Muscle of arm (tissue), 14 donors: ENCODE measurements at places on chromosomes 7 and 10. TPM values are rescaled to one million over a fixed set of nuclear protein-coding genes. Genes with fewer than 3 reads are reported as not detected.

DNA sequence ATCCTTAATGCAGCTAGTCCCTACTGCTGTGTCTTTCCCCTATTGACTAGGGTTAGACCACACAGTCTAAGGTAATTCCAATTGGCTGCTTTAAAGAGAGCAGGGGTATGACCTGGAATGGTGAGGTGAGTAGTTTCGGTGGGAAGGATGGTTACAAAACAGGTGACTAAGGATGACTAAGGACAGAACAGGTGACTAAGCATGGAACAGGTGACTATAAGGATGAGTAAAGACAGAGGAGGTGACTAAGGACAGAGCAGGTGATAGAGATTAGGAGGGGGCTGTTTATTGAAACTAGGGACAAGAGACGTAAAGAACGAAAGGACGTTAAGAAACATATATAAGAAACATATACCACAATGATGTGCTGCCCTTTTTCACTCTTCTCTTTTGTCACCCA is 145.1 kb upstream of the TMEM106B start:
- no peak for DNase-seq

- DNase-seq = no peak
Observed at GRCh38 chr10:125144693-125145623, 15.4 kb downstream of the CTBP2 start.

- DNase-seq = no peak
Observed at GRCh38 chr7:32283546-32283945, 206.6 kb downstream of the LSM5 start.

DNA sequence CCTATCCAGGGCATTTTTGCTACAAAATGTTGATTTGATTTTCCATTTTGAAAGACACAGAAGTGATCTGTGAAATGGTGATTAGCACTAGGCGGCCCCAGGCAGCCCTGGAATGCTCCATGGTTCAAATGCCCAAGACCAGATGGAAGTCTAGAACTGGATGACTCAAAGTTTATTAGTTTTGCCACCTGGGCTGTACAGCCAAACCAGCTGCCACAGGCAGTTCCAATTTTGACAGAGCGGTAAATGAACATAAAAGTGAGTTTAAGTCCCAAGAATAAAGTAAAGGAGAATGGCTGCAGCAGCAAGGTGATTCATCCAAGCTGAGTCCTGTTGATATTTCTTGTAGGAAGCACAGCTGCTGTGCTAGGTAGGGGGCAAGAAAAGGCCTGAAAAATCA is 180.5 kb downstream of the SUGCT start:
- DNase-seq = no peak

- no peak for DNase-seq
Observed at GRCh38 chr10:23198940-23199767, 7.0 kb downstream of the PTF1A start.

- no peak for DNase-seq
Observed at GRCh38 chr10:110512461-110513187, 14.9 kb downstream of the DUSP5 start.

DNA sequence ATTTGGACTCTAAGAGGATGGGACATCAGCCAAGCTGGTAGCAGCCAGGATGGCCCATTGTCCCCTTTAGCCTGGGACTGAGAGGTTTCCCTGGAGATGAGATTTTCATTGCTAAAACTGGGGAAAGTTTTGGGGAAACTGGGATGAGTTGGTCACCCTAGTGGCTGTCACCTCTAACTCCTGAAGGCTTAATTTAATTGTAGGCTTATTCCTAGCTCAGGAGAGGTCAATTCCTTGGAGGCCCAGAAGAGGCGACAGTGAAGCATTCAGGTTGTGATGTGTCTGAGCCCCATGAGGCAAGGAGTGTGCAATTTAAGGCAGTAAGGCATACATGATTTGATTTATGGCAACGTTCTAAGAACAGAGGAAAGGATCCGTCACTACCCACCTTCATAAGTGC is 24.9 kb upstream of the JAZF1 start:
- no peak for DNase-seq

GRCh38 chr10:5603091-5603847 is 63.1 kb downstream of the ASB13 start:
- DNase-seq = no peak

DNA sequence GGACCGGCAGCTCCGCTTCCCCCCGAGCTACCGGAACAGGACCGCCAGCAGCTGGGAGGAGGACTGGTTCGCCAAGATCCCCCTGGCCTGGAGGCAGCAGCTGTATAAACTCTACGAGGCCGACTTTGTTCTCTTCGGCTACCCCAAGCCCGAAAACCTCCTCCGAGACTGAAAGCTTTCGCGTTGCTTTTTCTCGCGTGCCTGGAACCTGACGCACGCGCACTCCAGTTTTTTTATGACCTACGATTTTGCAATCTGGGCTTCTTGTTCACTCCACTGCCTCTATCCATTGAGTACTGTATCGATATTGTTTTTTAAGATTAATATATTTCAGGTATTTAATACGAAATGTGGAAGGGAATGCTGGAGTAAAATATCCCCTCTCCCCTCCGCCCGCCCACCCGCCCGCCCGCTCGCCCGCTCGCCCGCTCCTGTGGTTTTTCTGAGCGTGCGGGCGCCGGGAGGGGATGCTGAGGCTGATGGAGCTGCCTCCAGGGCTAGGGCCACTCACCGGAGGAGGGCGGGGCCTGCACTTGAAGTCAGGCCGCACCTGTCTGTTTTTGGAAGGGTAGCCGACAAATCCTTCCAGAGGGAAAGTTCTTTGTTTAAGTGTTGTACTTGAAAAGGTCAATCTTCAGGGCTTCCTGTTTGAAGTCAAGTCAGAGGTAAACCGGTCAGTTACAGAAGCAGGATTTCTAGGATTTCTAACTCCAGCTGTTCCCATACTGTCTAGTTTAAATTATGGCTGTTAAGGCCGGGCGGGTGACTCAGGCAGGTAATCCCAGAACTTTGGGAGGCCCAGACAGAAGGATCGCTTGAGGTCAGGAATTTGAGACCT is 30.5 kb downstream of the CHST12 start:
- no peak for DNase-seq

DNA sequence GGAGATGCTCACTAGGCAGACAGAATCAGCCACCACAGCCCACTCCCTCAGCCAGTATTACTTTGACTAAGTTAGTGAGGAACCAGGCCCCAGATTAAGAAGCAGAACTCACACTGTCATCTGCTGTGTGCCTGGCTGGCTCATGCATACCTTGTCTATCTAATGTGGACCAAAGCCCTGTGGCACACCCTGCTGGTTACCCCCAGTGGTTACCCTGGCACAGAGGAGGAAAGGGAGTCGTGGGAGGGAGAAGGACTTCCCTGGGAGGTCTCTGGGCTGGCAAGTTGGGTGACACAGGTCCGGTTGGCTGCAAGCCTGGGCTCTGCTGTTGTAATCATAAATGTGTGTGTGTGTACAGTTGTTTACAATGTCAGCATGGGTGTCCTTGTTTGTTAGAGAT is 7.5 kb upstream of the SH2D4B start:
- DNase-seq = no peak

DNA sequence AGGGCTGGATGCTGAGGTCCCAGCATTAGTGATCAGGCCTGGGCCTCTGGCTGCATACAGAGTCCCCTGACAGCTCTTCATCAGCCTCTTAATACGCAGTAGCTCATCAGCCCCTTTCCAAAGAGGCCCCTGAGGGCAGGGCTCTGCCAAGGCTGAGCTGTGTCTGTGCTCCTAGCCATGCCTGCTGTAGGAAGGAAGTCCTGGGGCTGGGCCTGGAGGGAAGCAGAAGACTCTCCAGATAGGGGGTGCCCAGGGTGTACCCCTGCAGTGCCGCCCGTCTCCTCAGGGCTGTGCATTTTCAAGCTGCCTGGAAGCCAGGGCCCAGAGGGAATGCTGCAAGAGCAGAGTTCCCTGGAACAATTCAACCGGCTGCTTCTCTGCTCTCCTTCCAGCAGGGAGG is 7.3 kb upstream of the RET start:
- no peak for DNase-seq

DNA sequence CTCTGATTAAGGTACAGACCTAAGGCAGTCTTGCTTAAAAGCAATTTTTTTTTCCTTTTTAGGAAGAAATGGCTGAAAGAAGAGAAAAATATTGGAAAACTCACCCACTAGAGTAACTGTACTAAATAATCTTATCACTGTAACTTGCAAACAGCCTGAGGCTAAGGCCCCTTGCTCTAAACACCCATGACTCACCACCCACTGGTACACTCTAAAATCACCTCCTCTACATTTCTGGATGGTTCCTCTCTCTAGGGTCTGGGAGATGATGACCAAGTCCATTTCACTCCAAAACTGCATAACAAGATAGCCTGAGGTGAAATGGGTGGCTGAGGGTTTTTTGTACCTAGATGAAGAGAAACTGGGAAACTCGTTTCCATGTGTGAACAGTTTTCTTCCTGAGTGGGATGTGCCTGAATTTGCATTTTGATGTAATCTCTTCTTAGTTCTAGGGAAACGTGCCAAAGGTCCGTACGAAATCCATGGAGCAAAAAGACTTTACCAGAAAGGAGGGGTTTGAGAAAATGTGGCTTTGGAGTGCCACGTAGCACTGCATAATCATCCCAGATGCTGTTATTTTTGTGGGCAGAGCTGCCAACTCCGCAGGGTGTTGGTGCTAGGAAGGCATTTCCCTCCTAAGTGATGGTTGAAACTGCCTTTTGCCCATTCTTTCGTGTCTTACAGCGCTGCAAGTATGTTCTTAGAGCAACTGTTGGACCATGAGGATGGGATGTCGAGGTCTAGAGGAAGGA is 113.5 kb upstream of the C10orf90 start:
- no peak for DNase-seq

DNA sequence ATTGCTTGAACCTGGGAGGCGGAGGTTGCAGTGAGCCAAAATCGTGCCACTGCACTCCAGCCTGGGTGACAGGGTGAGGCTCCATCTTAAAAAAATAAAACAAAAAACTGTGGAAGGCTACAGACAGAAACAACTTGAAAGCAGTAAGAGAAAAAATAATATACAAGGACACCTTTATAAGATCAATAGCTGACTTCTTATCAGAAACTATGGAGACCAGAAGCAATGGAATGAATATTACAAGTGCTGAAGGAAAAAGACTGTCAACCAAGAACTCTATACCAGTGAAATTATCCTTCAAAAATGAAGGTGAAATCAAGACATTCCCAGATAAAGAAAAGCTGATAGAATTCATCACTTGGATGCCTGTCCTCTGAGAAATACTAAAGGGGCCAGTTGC is 49.0 kb downstream of the RBAK start:
- no peak for DNase-seq

- no peak for DNase-seq
Observed at GRCh38 chr7:117095055-117095454, 141.8 kb downstream of the ST7 start.

DNA sequence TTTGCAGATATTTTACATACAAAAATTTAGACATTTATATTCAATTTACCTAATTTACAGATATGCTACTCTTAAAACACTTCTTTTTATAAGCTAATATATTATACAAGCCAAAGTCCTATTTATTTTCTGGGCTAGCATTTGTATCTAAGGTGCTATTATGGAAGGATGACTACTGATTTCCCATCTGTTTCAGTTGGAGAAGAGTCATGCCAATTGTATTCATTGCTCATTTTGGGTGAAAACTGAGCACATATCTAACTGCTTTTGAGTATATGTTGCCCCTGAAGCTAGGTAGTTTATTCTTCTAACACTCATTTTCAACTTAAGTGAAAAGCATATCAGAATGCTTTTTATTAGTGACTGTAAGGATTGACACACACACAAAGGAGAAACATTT is 172.9 kb downstream of the CDK14 start:
- no peak for DNase-seq

- no peak for DNase-seq
Observed at GRCh38 chr10:92688573-92688926, 1.2 kb upstream of the HHEX start.

GRCh38 chr7:92034116-92034515 is 93.5 kb downstream of the AKAP9 start:
- no peak for DNase-seq

GRCh38 chr7:94055963-94056362 is 51.8 kb upstream of the BET1 start:
- no peak for DNase-seq

DNA sequence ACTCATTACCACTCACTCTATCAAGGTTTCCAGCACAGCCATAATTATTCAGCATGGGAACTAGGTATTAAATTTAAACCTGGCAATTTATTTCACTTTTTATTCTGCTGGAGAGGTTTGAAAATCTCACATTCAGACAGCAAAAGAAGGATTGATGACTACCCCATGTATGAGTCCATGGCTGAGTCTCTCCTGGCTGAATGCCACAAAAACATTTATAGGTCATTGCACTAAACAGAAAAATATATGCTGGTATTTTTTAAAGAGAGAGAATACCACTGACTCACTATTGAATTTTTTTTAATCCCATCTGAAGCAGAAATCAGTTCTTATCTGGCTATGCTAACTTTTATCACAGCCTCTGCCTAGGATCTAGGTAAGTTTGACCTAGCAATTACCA is 336.3 kb downstream of the PPP1R3A start:
- no peak for DNase-seq

GRCh38 chr10:110522365-110522988 is 24.8 kb downstream of the DUSP5 start:
- DNase-seq = no peak

- peak; percentile 13 for DNase-seq
Observed at GRCh38 chr7:148883266-148884048, 634 bp downstream of the EZH2 start.

DNA sequence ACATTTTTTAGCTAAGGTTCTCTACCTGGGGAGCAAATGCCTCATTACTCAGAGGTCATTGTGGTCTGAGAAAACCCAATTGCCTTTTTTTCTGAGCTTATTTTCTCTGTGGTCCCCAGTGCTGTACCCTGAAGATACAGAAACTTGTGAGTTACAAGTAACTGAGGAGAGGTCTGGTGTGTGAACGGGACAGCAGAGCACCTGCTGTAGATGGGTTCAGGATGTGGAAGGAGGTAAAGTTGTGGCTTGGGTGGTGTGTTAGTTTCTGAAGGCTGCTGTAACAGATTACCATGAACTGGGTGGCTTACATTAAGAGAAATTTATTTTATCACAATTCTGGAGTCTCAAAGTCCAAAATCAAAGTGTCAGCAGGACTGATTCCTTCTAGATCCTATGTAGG is 449.1 kb upstream of the NRP1 start:
- no peak for DNase-seq

- DNase-seq = no peak
Observed at GRCh38 chr10:13969792-13970140, 361.0 kb downstream of the FRMD4A start.

GRCh38 chr7:141668853-141669252 is 33.1 kb downstream of the DENND11 start:
- no peak for DNase-seq

IPMK gene
- 3.9 TPM for polyA plus RNA-seq

CRHR2 gene
- polyA plus RNA-seq = 4.0 TPM

C10orf53 gene
- polyA plus RNA-seq = not detected

NAT16 gene
- polyA plus RNA-seq = not detected

NUDT5 gene
- 39.3 TPM for polyA plus RNA-seq

CRYGN gene
- 0.16 TPM for polyA plus RNA-seq

GPR141 gene
- 0.25 TPM for polyA plus RNA-seq

HOXA10 gene
- 41.0 TPM for polyA plus RNA-seq

NUTM2D gene
- 5.7 TPM for polyA plus RNA-seq

CC2D2B gene
- 0.54 TPM for polyA plus RNA-seq

OR6B1 gene
- not detected for polyA plus RNA-seq

CPXM2 gene
- polyA plus RNA-seq = 2.9 TPM

PRLHR gene
- polyA plus RNA-seq = not detected

PLXNA4 gene
- polyA plus RNA-seq = 2.8 TPM

CDC14C gene
- polyA plus RNA-seq = not detected

IQCE gene
- 7.4 TPM for polyA plus RNA-seq

SEPHS1 gene
- 57.8 TPM for polyA plus RNA-seq

ABCC2 gene
- not detected for polyA plus RNA-seq

HOXA13 gene
- polyA plus RNA-seq = 0.73 TPM

AGBL3 gene
- polyA plus RNA-seq = 2.3 TPM

HOXA5 gene
- polyA plus RNA-seq = 21.5 TPM

GDF2 gene
- polyA plus RNA-seq = not detected

NOS3 gene
- polyA plus RNA-seq = not detected

NXPH1 gene
- polyA plus RNA-seq = not detected
